ENCODE measurements at places on chromosomes 5 and 9.

DNA sequence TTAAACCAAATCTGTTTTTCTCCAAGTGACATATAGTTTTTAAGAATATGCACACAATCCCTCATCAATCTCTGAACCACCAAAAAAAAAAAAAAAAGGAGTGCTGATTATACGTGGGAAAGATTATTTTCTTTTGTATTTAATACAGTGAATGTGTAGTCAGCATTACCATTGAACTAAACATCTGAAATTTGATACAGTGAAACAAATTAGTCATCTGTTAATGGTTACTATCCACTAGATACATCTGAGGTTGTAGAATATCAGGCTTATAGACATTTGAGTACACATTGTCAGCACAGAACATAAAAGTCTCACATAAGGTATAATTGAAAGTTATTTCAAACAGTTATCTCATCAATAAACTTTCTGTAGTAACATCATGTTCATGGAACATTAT lies 87.0 kb downstream of the SLF1 start:
- DNase-seq, result no peak

DNA sequence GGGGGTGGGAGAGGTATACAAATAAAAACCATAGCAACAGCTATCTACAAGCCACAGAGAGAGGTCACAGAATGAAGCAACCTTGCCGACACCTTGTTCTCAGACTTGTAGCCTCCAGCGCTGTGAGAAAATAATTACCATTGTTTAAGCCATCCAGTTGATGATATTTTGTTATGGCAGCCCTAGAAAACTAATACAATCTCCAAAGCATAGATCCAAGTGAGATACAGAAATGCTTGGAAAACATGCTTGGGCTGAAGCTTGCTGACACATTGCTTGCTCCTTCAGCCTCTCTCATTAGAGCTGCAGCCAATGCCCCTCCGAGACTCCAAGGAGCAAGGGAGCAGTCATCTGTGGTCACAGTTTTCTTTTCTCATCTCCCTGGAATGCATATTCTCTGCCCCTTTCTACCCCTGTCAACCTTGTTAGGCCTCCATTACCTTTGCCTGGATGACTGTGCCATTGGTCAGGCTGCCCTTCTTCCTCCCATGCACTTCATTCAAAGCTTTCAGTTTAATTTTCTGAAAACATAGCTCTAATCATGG lies 401.4 kb upstream of the KLF4 start:
- no peak for DNase-seq

DNA sequence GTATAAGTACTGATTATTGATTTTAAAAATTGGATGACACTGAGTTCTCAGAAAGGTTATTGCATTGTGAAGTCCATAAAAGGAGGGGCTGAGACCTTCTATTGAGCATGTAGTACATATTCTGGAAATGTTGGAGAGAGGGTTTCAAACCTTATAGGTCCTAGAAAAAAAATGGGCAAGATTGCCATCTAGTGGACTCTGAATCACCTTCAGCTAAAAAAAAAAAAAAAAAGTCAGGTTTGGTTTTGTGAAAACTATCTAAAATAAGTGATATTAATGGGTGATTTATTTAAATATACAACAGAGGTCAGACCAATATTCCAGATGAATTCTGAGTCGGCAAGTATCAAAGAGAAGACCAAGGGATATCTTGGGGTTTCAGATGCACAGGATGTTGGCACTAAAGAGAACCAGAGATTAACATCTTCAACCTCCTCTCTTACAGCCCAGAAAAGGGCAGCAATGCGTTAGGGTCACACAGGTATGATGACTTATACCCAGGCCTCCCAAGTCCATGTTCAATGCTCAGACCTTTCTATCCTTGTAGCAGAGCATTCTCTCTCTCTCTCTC lies 109.8 kb upstream of the NMUR2 start:
- DNase-seq, result no peak

DNA sequence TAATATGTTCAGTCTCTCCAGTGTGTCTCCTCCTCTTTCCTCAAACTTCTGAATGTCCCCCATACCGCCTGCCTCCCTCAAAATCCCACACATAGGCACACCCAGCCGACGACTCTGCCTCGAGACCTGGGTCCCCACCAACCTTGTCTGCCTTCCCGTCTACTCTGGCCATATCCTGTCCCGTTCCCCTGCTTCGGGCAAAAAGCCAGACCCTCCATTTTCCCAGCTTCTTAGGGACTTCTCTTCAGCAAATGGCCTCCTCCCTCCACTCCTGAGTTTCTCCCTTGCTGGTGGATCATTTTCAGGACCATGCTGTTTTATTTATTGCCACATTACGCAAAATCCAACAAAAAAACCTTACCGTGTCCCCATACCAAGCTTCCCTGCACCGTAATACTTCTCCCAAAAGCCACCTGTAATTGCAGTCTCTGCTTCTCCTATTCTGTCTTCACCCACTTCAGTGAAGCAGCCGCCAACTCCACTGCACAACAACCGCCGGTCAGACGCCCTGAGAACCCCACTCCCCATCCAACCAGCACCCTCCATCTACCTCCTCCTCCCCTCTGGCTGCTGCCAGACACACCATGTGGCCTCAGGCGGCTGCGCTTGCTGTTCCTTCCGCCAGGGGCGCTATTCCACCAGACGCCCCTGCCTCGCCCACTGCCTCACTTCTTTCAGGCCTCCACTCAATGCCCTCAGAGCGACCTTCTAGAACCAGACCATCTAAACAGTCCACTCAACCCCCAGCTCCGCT lies 117.0 kb downstream of the TRPM6 start:
- peak; percentile 34 for DNase-seq

DNA sequence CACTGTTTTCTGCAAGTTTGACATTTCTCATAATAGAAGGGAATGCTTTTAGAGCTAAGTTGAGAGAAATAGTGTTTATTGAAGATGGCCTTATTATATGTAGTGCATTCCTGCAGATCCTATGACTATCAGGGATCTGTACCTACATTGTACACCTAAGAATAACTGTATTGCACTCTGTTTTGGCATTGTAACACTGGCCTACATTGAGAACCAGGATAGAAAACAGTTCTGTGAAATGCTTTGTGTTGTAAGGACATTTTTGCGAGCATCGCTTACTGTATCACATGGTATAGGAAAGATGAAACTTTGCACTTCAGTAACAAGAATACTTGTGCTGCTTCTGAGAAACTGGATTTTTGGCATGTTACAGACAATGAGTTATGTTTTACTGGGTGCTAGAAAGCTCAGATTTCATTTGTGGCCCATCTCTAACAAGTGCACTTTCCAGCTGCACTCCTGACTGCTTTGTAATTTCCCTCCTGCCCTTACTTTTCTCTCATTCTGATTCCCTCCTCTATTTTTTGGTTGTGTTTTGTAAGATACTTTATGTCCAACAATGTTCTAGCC lies 30.6 kb downstream of the C9orf85 start:
- no peak for DNase-seq

GRCh38 chr5:111224561-111225345 lies 569 bp downstream of the CAMK4 start:
- DNase-seq, result peak; percentile 15

GRCh38 chr5:160792281-160792680 lies 59.7 kb downstream of the ATP10B start:
- DNase-seq, result no peak

GRCh38 chr9:136242918-136243525 lies 2.6 kb downstream of the QSOX2 start:
- no peak for DNase-seq

- no peak for DNase-seq
Measured at GRCh38 chr9:126290871-126291270, 35.8 kb upstream of the MVB12B start.

- DNase-seq, result no peak
Measured at GRCh38 chr9:118395415-118395814, 691.2 kb downstream of the TLR4 start.

DNA sequence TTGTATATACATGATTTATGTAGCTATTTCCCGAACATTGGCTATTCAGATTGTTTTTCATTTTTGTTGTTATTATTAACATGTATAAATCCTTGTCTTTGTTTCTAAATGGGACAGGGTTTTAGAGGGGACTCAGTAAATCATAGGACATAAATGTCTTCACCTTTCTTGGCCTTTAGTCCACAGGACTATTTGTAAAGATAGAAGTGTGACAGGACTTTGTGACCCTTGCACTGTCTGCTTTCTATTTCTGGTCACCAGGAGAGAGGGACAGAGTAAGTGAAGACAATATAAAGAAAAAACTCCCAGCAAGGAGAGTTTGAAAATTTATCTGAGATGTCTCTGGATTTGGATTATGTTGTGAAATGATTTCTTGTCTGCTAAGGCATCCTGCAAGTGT lies 78.6 kb upstream of the GOLM1 start:
- no peak for DNase-seq

GRCh38 chr9:90802386-90802985 lies 867 bp downstream of the SYK start:
- DNase-seq, result no peak

- no peak for DNase-seq
Measured at GRCh38 chr5:112083623-112084022, 326.6 kb upstream of the NREP start.

- DNase-seq, result no peak
Measured at GRCh38 chr9:108786322-108786721, 69.5 kb downstream of the ACTL7B start.

- DNase-seq, result no peak
Measured at GRCh38 chr9:18925880-18926279, 107.1 kb downstream of the SAXO1 start.

DNA sequence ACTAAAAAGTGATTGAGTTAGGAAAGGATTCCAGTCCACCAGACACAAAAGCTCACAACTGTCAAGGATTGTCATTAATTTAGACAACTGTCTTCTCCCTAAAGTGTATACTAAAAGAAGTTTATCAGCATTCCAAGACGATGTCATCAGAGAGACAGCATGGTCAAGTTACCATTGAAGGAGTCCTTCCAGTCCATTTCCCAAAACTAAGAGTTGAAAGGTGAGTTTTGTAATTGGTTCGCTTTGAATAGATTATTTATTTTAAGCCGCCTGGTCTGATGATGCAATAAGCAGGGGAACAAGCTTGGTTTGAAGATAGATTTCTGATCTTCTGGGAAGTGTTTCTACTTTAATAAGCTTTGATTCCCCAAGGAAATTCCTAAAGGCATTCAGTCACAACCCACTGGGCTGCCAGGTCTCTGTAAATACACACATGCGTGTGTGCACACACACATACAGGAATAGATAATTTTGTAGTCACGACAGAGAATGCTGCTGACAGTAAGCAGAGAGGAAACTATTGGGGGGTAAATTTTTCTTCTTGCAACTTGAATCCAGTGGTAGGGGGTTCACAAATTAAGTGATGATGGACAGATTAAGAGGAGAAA lies 234.8 kb downstream of the PIK3R1 start:
- DNase-seq, result no peak

- DNase-seq, result no peak
Measured at GRCh38 chr5:173474881-173475287, 141.6 kb downstream of the BOD1 start.

GRCh38 chr9:127867356-127868277 lies 9.9 kb downstream of the AK1 start:
- DNase-seq, result no peak

- no peak for DNase-seq
Measured at GRCh38 chr5:107467137-107467932, 203.4 kb downstream of the EFNA5 start.

DNA sequence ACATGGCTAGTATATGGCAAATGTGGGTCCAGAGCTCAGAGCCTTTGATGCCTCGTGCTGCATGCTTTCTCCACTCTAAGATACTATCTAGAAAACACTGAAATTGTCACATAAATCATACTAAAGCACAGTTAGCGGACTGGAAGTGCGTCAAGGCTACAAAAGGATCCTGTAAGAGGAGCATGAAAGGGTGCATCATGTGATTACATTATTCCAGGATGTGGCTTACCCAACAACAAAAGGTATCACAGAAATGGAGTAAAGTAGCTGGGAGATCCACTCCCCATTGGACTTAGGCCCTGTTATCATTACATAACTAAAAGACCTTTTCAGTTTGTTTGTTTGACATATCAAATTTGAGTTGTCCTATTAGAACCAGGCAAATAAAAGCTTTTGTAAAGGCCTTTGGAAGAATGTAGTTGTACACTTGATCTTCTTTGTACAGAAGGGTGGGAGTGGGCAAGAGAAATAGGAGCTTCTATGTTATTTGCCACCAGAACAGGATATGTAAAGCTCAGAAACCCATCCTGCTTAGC lies 6.9 kb downstream of the SLC31A1 start:
- DNase-seq, result no peak

DNA sequence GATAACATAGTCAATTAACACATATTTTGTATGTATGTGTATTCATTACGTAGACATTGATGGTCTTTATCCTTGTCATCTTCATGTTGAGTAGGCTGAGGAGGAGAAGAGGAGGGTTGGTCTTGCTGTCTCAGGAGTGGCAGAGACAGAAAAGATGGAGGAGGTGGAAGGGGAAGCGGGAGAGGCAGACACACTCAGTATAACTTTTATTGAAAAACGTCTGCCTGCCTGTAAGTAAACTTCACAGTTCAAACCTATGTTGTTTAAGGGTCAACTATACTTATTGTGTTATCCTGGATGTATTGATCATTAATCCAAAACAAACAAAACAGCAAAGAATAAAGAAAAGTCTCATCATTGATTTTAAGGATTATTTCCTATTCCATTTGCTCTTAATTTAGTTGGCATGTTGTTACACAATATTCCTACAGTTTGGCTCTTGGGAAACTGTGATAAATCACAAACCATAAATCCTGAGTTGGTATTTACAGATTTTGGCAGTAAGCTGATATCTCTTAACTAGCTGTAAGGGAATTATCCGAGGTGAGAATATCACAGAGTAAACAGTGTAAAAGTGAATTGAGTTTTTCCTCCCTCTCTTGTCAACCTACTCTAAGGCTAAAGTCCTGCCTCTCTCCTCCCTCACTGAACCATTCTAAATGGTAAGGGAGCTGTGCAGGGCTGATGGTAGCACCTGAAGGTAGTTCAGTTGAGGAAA lies 487.2 kb downstream of the SPATA31D1 start:
- DNase-seq, result no peak

DNA sequence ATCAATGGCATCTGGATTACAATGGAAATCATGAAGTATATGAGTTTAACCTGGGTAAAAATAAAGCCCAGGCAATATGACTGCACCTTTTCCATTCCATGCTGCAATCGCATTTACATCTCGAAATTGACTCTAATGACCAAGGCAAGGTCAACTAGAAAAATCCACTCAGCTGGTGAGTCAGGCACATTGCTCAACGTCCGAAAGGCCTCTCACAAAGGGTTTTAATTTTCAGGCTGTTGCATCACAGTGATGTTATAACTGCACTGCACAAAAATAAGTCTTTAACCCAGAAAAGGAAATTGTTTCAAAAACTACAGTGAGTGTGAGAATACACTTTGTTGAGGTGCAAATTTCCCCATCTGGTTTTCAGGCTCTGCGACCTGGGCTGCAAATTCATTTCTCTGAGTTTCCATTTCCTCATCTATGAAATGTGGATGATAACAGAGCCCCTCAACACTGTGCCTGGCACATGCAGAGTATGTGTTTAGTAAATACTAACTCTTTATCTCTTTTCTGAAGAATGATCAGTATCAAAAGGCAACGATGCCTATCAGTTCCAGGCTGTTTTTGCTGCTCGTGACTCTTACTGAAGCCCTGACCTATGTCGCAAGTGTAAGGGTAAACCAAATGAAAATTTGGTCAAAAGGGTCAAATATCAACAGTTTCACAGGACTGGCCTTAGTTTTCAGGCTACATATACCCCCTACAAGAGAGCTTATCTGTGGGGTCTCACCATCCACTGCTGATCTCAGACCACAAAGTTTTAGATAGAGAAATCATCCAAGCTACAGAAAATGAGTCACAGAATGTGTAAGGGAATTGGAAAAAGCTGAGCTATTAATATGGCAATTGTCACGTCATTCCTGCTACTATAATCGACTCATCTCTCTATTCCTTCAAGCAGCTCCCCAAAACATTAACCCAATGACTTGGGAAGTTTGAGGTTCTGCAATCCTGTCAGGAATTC lies 4.1 kb downstream of the NFIL3 start:
- no peak for DNase-seq
